Left cardiac atrium (tissue), 4 donors: ENCODE measurements at places on chromosomes 2 and 18.

DNA sequence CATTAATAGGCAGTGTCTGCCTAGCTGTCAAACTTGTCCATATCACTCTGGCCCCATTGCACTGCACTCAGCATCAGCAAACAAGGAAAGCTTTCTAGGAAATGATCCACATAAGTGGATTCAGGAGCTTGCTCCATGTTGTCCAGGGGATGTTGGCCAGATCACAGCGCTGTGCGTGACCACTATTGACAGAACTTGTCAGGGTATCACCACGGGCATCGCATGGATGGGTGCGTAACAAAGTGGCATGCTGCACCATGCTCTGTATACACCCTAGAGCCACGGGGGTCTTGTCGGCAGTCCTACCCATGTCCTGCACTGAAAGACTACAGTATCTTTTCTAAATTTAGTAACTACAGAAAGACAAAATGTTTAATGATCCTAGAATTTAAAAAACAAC lies 15.6 kb downstream of the SATB2 start:
- no peak for DNase-seq

DNA sequence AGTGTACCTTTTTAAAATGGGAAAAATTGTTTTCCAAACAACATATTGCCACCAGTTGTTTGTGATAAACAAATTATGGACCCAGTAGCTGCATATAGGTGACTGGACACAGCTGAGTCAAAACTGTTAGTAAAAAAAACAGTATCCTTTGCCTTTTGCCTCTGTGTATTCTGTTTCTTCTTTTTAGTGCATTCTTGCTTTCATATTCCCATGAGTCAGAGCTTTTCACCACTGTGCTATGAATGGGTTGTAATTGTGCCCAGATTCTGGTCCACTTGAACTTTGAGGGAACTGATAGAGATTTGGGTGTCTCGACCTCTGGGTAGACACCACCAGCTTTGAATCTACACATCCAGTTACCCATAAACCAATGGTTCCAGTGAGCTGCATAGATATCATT lies 1441.9 kb upstream of the ZEB2 start:
- no peak for DNase-seq

DNA sequence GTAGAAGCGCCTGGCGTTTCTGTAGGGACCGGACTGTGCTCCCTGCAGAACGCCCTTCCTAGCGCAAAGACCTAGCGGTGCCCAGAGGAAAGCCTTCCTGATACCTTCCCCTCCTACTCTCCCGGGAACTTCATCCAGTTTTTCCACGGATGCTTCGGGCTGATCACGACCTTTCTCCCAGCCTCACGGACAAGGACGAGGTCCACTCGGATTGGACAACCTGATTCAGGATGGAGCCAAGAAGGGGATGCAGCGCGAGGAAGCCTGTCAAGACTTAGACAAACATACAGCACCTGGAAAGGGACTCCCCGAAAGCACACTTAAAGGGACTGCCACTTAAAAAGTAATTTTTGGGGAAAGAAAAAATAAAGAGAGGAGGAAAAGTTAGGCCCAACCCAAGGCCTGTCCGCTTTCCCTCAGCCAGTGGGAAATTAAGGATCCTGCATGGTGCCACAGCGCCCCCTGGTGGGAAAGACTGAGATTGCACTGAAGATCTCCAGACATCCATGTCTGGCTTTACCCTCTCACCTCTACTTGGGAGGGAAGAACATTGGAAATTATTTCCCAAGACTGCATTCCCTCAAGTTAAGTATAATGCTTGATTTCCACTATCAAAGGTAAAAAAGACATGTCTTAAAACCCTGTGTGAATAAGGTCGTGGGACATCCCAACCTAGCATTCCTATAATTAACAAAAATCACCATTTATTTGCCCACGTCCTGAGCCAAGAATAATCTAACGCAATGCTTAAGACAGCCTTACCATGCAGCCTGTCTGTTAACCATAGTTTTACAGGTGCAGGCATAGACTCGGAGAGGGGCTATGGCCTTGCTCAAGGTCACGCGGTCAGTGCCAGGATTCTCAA lies 13.4 kb upstream of the COPS8 start:
- peak; percentile 73 for DNase-seq

- DNase-seq = no peak
Observed at GRCh38 chr2:30351949-30352348, 95.1 kb upstream of the LCLAT1 start.

DNA sequence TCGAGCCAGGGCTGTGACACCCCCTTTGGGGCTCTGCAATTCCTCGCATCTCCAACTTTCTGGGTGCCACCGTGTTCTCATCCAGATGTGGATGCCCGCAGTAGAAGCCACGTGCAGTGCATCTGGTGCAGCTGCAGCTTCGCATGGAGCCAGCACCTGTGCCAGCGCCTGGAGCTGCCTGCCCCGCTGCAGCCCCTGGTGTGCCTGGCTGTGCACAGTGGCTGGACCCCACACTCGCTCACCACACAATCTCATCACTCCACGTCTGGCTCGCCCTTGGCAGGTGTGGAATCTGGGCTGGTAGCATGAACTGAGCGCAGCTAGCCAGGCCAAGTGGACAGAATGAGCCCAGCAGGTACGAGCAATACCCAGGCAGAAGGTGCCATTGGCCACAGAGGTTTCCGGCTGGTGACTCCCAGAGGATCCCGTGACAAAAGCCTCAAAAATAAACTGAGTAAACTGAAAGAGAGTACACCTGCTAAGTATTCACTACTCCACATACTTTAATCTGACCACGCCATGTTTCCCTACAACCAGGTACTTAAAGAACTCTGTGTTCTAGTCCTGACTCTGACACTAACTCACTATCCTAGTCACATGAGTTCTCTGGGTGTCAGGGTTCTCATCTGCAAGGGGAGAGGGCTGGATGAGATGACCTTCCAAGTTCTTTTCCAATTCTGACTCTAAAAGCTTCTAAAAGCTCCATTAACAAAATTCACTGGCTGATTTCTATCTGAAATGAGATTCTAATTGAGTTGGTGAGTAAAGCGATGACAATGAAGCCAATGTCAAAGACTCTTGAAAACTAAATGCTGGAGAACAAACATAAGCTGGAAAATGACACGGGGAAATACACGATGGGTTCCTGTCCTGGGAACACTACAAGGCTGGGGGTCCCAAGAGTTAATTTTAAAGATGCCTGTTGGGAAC lies 37.1 kb downstream of the RNF152 start:
- no peak for DNase-seq

- DNase-seq = no peak
Observed at GRCh38 chr2:20040489-20041172, 10.8 kb downstream of the LAPTM4A start.

- no peak for DNase-seq
Observed at GRCh38 chr18:12443551-12443950, 35.8 kb downstream of the PRELID3A start.

DNA sequence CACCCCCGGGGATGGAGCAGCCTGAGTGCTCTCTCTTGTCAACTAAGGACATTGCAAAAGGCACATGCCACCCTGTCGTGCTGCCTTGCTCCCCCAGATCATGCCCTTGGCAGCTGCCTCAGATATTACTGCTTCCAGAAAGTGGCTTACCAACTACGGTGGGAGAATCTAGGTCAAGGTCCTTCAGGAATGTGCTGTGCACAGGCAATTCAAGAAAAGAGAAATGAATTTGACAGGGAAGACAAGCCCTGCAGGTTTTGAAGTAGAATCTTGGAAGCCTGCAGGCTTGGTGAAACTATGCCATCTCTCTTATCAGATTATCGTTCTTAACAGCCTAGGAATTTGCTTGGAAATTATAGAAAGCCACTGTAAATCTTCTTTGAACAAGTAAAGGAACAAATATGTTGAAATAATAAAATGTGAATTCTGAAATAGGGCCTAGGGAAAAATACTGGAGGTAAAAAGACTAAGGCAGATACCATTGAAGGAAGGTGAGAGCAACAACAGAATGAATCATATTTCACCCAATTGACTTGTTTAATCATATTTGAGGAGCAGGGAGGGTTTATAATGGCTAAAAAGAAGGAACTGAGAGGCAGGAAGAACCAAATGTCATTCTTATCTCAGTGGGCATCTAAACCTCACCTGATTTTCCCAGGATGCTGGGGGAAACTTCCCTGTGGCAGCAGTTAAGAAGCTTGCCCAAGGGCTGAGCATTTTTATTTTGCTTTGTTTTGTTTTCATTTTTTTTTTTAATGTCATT lies 94.0 kb upstream of the GLS start:
- DNase-seq = no peak

- DNase-seq = no peak
Observed at GRCh38 chr18:62323483-62324180, 1.5 kb upstream of the TNFRSF11A start.

- DNase-seq = no peak
Observed at GRCh38 chr18:66103550-66103949, 352.7 kb downstream of the CDH7 start.

- DNase-seq = no peak
Observed at GRCh38 chr2:68423966-68424650, 43.0 kb downstream of the FBXO48 start.

DNA sequence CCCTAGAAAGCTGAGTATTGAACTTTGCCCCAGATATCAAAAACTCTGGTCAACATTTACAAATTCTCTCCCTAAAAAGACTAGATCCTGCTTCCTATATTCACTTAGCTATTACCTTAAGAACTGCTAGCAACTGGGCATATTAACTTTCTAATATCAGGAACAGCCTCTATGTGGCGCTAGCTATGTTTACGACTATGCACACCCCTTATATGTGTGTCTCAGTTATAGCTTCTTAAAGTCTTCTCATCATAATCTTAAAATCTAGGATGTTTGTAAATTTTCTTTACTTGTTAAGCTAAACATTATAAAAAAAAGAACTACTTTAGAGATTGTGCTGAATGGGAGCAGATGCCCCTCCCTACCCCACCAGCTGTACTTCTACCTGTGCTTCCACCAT lies 1.7 kb upstream of the STAMBP start:
- DNase-seq = no peak

- no peak for DNase-seq
Observed at GRCh38 chr2:1584691-1585485, 159.4 kb downstream of the PXDN start.

GRCh38 chr2:99476629-99477028 lies 13.2 kb downstream of the REV1 start:
- peak; percentile 50 for DNase-seq

- no peak for DNase-seq
Observed at GRCh38 chr18:53991202-53991601, 233.3 kb downstream of the MBD2 start.

- no peak for DNase-seq
Observed at GRCh38 chr18:13627639-13628038, 98.7 kb downstream of the FAM210A start.

DNA sequence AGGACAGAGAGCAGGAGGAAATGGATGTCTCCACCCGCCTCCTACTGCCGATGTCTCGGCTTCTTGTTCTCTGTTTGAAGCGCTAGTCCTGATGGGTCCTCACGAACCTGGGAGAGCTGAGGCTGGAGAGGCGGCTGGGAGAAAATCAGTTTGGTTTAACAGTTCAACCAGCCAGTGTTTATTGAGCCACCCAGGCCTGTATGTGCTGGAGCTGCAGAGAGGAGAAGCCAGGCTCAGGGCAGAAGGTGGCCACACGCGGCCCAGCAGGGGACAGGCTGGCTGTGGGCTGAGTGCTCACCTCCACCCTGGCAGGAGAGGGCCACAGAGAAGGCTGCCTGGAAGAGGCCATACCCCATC lies 202.1 kb downstream of the CYP26B1 start:
- DNase-seq = no peak

DNA sequence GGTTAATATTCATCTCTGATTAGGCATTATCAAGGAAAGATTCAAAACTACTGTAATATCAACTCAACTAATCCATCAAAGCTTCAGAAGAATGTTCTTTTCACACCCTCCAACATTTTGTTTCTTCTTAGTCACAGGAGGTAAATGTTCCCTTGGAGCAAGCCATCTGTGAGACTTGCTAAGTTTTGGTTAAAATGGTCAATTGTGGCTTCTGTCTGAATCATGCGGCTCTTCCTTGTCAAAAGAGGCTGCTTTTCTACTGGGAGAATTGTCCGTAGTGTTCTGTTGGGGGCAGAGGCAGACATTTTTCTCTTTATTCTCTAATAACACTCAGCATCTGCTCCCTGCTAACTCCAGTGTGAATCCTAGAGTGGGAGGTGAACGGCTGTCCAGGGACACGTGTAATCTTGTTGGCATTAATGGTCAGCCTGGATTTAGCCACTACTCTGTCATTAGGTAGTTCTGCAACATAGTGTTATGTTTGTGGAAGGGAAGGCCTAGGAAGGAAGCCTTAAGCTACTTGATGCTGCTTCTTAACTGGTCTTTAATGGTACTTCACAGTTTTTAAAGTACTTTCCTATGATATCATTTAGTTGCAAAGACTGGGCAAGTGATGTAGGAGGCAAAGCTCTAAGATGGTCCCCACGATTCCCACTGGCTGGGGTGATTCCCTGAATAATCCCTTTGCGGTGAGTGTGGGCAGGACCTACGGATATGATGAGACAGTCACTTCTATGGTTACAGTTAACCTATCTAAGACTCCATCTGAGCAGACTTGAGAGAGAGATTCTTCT lies 22.6 kb upstream of the FAP start:
- DNase-seq = no peak
